Mammary microvascular endothelial cell (primary cell): ENCODE measurements at places on chromosomes 2 and 18. TPM values are rescaled to one million over a fixed set of nuclear protein-coding genes. Genes with fewer than 3 reads are reported as not detected.

RAD51AP2 gene
- total RNA-seq = not detected in 2 replicates

DPP4 gene
- 20.2 and 20.3 TPM in 2 replicates for total RNA-seq

LHCGR gene
- not detected in 2 replicates for total RNA-seq

SCN7A gene
- total RNA-seq = not detected in 2 replicates

VAMP8 gene
- 2.5 and 2.9 TPM in 2 replicates for total RNA-seq

CCDC178 gene
- 8.2 and 8.5 TPM in 2 replicates for total RNA-seq

CNGA3 gene
- total RNA-seq = 0.05 TPM in 1 of 2 replicates, not detected in the other

LONRF2 gene
- 0.30 TPM in 1 of 2 replicates, not detected in the other for total RNA-seq

NT5C1B gene
- not detected in 2 replicates for total RNA-seq

AFTPH gene
- total RNA-seq = 15.1 and 15.8 TPM in 2 replicates

ABCG8 gene
- total RNA-seq = not detected in 2 replicates

ERFE gene
- 1.3 and 1.5 TPM in 2 replicates for total RNA-seq

RESP18 gene
- total RNA-seq = not detected in 2 replicates

EML6 gene
- total RNA-seq = 0.13 and 0.89 TPM in 2 replicates

ECEL1 gene
- not detected in 2 replicates for total RNA-seq

PPM1G gene
- total RNA-seq = 121 and 134 TPM in 2 replicates

MC4R gene
- not detected in 2 replicates for total RNA-seq

MAL gene
- not detected in 2 replicates for total RNA-seq

ACMSD gene
- total RNA-seq = not detected in 2 replicates

PLB1 gene
- 0.20 and 0.33 TPM in 2 replicates for total RNA-seq

NEU2 gene
- total RNA-seq = not detected in 2 replicates

CASP10 gene
- total RNA-seq = 28.2 and 34.0 TPM in 2 replicates

HOXD3 gene
- 4.6 and 4.9 TPM in 2 replicates for total RNA-seq

CHAC2 gene
- 21.4 TPM in 2 replicates for total RNA-seq

SGPP2 gene
- total RNA-seq = not detected in 2 replicates

ZNF521 gene
- total RNA-seq = 18.1 and 25.3 TPM in 2 replicates

RIT2 gene
- total RNA-seq = not detected in 2 replicates

CCDC148 gene
- 0.20 TPM in 1 of 2 replicates, not detected in the other for total RNA-seq

EPHA4 gene
- 19.7 and 23.3 TPM in 2 replicates for total RNA-seq

DSG1 gene
- not detected in 2 replicates for total RNA-seq

SIX2 gene
- not detected in 2 replicates for total RNA-seq

SERPINB12 gene
- not detected in 2 replicates for total RNA-seq

FAM237A gene
- not detected in 2 replicates for total RNA-seq

EIF5B gene
- total RNA-seq = 19.1 and 19.3 TPM in 2 replicates
